ENCODE measurements at places on chromosomes 16 and 17.

DNA sequence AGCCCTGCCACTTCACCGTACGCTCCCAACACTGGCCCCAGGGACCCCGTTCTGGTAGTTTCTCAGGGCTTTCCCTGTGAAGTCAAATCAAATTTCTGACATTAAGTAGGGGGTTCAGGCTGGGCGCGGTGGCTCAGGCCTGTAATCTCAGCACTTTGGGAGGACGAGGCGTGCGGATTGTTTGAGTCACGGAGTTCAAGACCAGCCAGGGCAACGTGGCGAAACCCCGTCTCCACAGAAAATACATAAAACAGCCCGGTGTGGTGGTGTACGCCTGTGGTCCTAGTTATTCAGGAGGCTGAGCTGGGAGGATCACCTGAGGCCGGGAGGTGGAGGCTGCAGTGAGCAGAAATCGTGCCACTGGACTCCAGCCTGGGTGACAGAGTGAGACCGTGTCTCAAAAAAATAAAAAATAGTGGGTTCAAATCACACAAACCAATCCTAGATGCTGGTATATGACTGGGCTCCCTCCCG lies 632 bp downstream of the CYBC1 start:
- DNase-seq = no peak

DNA sequence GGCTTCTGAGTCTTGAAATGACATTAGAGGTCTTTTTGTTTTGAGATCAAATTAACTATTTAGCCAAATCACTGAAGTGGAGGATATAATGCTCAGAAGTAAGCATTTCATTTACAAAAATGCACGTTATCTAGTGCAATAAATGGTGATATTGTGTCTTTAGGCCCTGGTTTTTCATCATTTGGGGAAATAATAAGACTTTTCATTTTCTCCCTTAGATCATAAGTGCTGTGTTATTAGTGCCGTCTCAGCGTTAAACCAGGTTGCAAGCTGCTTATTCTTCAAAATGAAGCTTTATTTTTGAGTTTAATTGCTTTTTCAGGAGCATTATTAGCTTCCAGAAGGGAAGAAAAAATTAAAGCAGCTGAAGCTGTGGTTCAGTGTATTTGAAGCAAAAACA lies 1416.8 kb upstream of the GOT2 start:
- no peak for DNase-seq

DNA sequence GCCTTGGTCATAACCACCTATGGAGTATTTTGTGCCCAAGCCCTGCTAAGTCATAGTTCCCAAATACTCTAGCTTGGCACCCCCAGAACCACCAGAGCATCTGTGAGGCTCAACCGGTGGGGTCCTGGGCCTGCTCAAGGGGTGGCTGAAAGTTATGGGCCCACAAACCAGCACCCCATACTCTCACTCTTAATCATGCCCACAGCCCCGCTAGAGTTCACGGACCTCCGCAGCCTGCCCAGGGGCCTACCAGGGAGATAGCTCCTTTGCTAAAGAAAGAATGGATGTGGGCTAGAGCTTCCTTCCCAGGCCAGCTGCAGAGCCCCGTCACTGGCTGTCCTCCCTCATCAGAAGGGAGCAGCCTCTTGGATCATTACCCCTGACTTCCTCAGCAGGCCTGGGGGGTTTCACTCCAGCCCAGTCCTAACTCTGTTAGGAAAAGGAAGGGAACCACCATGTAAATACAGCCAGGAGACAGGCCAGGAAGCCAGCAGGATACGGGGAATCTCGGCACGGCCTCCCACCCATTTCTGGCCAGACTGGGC lies 1.4 kb downstream of the GIT1 start:
- no peak for DNase-seq

DNA sequence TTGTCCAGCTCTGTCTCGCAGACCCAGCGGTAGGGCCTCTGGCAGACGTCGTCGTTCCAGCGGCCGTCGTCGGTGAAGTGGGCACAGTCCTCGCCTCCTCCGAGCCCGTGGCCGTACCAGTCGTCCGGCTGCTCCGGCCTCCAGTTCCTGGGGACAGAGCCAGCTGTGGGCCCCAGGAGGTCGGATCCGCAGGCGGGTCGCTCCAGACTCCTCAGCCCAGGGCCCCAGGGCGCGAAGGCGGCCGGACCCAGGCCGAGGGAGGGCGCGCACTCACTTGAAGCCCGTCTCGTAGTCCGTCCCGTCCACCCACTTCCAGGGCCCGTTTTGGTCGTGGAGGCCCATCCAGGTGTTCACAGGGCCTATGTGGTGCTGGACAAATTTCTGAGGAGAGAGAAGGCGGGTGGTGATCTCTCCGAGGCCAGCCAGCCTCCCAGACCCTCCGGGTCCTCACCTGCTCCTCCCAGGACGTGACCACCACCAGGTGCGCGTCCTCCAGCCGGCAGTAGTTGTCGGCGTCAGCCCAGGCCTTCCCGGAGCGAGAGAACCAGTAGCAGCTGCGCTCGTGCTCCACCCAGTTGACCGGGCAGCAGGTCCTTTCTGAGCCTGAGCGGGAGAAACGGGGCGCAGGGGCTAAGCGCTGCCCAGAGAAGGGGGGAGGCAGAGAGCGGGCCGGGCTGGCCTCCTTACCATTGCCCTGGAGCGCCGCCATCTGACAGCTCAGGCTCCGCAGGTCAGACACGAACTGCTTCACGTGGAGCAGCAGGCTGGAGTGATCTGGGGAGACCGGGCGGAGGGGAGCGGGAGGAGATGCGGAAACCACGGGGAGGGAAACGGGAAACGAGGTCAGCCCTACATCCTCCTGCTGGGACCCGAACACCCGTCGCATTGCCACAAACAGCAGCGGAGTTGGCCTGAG lies 5.2 kb downstream of the ASGR1 start:
- peak; percentile 87 for DNase-seq

DNA sequence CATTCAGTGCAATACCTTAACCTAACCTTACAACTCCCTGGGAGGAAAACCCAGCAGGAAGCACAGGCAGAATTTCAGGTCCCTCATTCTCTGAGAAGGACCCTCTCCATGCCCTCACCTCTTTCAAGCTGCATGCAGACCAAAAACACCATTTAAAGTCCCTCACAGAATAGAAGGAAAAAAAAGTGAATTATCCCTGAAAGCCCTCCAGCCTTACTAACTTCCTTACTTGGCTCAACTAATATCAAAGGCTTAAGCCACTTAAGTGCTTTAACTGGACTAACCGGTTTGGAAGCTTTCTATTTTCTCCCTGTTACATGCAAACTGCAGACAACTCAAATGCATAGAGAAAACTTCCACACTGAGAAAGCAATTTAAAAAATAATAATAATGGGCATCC lies 60.5 kb downstream of the ADAMTS18 start:
- DNase-seq = no peak

- peak; percentile 96 for DNase-seq
Observed at GRCh38 chr17:74972107-74972972, at the start of gene HID1. Gene HID1 (minus strand): TSS chr17:74972759. CDS start chr17:74972656, 103 bp downstream.

- peak; percentile 49 for DNase-seq
Observed at GRCh38 chr16:89103156-89103555, 9.5 kb downstream of the ACSF3 start.

DNA sequence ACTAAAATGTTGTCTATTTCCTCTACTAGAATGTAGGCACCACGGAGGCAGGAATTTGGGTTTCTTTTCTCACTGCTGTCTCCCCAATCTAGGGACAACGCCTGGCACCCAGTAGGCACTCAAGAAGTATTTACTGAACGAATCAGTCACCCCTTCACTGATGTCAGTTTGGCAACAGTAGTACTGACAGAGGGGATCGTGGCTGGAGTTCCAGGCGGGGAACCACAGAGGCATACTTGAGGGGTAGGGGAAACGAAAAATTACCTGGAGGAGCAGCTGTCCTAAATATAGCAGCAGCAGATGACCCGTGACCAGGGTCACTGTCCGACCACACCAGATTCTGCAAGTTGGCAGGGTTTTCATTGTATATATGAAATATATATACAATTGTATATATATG lies 33.3 kb downstream of the TRIM25 start:
- DNase-seq = no peak

- DNase-seq = no peak
Observed at GRCh38 chr17:20996724-20997615, 45.8 kb downstream of the USP22 start.

DNA sequence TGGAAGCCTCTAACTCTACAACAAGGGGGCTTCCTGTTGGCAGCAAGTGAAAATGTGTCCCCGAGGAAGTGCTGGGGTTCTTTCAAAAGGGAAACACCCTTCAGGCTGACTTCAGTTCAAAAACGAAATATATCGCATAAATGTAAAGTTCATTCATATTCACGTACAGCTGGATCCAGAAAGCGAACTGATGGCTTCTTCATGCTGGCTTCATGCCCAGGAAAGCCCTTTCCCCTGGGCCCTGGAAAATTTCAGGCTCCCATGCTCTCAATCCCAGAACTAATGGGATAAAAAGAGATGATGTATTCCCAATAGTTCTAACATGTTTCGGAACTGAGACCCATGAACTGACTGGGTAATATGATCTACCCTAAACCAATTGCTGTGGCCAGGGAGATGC lies 104.7 kb upstream of the CDH13 start:
- no peak for DNase-seq

DNA sequence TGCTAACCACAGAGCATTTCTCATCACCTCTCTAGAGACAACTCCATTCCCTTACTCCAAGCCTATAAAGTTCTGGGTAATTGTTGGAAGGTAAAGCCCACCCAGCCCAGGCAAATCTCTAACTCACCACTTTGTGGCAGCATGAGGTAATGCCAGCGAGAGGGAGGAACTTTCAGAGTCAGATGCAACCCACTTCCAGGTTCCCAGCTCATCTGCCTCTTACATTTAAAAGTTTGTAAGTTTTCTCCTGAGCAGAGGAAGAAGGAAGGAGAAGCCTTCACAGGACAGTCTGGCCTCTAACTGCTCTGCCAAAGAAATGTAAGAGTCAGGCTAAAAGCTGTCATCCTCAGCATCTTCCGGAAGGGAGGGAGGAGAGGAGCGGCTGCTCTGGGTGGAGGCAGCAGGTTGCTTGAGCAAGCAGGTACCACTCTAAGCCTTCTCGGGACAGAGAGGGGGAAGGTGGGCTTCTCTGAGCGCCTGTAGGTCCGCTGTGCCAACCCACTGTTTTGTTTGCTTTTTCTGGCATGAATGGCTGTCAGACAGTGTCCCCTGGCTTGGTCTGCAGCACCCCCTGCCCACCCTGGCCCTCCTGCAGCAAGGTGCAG lies 1.0 kb downstream of the ZNF319 start:
- no peak for DNase-seq

DNA sequence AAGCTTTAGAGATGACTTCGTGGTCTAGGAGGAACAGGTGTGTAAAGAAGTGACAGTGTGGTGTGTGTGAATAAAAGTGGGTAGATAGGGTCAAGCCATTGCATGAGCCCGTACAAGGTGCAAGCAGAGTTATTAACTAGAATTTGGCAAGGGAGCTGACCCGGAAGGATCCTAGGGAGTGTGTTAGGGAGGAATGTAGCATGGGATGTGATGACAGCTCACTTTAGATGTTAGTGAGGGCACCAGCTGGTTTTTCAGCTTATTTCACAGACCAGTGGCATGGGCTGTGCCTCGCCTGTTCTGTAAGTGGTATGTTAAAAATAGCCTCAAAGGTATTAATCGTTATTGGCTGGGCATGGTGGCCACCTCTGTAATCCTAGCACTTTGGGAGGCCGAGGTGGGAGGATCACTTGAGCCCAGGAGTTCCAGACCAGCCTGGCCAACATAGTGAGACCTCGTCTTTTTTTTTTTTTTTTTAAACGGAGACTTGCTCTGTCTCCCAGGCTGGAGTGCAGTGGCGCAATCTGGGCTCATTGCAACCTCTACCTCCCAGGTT lies 8.3 kb downstream of the ANKRD40CL start:
- no peak for DNase-seq

DNA sequence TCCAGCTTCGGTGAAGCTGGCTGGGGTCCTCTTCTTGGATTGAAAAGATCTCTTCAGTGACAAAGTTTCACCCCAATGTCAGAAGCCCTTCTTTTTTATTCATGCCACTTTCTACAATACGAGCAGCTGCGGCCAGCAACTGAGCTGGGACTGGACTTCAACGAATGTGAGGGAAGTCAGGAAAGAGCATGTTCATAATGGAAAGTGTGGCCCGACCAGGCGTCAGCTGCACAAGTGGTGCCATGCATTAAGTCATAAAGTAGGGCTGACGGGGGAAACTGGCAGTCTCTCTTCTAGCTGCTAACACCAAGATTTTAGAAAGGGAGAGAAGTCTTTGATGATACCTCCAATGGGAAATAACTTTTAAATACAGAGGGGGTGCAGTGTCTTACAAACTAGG lies 192.6 kb downstream of the PARN start:
- no peak for DNase-seq

GRCh38 chr16:84354306-84354705 lies 14.0 kb upstream of the ATP2C2 start:
- no peak for DNase-seq

DNA sequence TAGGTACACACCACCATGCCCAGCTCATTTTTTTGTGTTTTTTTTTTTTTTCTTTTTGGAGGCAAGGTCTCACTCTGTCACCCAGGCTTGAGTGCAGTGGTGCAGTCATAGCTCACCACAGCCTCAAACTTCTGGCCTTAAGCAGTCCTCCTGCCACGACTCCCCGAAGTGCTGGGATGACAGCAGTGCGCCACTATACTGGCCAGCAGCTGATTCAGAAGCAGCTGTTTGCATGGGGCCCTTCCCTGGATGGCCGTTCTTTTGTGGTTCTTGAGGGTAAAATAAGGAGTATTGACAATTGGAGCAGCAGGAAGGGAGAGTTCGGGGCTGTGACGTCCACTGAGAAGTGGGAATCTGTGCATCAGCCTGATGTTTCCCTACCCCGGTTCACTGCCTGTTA lies 41.6 kb downstream of the KIAA0513 start:
- DNase-seq = no peak
